T-helper 2 cell treated with Interferon-gamma antibody and Interleukin-4, amounts not matched to agents 100 ng/mL and 5 ng/mL, for 36 hours (primary cell): ENCODE measurements at places on chromosomes 11 and 22. TPM values are rescaled to one million over a fixed set of nuclear protein-coding genes. Genes with fewer than 3 reads are reported as not detected.

MAPK8IP1 gene
- total RNA-seq: 0.66 and 0.80 TPM in 2 replicates

ARHGAP8 gene
- total RNA-seq: 0.50 and 0.52 TPM in 2 replicates

OR4D10 gene
- not detected in 2 replicates for total RNA-seq

GPR83 gene
- total RNA-seq: 0.09 and 0.11 TPM in 2 replicates

C11orf86 gene
- total RNA-seq: not detected in 2 replicates

DYNC2H1 gene
- total RNA-seq: 0.68 and 0.70 TPM in 2 replicates

MYRF gene
- total RNA-seq: 1.2 and 1.3 TPM in 2 replicates

MCAT gene
- 12.1 TPM in 2 replicates for total RNA-seq

RTN4RL2 gene
- 0.20 TPM in 2 replicates for total RNA-seq

GLB1L3 gene
- 10.3 and 11.3 TPM in 2 replicates for total RNA-seq

TRIM49 gene
- not detected in 2 replicates for total RNA-seq

C11orf21 gene
- 39.5 and 40.8 TPM in 2 replicates for total RNA-seq

FGF3 gene
- total RNA-seq: not detected in 2 replicates

NCF4 gene
- total RNA-seq: 53.0 and 57.0 TPM in 2 replicates

DSCAML1 gene
- 0.05 TPM in 1 of 2 replicates, not detected in the other for total RNA-seq

OR8D1 gene
- not detected in 2 replicates for total RNA-seq

CD3D gene
- total RNA-seq: 474 and 495 TPM in 2 replicates

SMC1B gene
- 0.66 and 0.68 TPM in 2 replicates for total RNA-seq

BDNF gene
- total RNA-seq: not detected in 2 replicates

SDHAF2 gene
- 49.1 and 53.0 TPM in 2 replicates for total RNA-seq

TEX12 gene
- 0.27 TPM in 1 of 2 replicates, not detected in the other for total RNA-seq

CCDC87 gene
- total RNA-seq: 0.07 and 0.11 TPM in 2 replicates

LMNTD2 gene
- total RNA-seq: 1.6 and 2.4 TPM in 2 replicates

CASP4 gene
- total RNA-seq: 83.3 and 91.9 TPM in 2 replicates

FAM111B gene
- total RNA-seq: 93.3 and 95.6 TPM in 2 replicates

TMEM45B gene
- total RNA-seq: 0.36 and 0.43 TPM in 2 replicates

RAG2 gene
- total RNA-seq: not detected in 2 replicates
